ENCODE measurements at places on chromosomes 3 and 15.

- DNase-seq: no peak
Observed at GRCh38 chr3:139654637-139655365, 23.0 kb downstream of the NMNAT3 start.

GRCh38 chr3:13608969-13609725 lies 60.2 kb downstream of the FBLN2 start:
- no peak for DNase-seq

- DNase-seq: no peak
Observed at GRCh38 chr3:128496019-128496601, 3.1 kb upstream of the GATA2 start.

GRCh38 chr3:47586746-47587145 lies 8.1 kb upstream of the CSPG5 start:
- no peak for DNase-seq

GRCh38 chr3:183265157-183265642 lies 12.1 kb downstream of the B3GNT5 start:
- DNase-seq: no peak

GRCh38 chr3:11476735-11477144 lies 167.0 kb downstream of the VGLL4 start:
- no peak for DNase-seq

GRCh38 chr3:42539871-42540714 lies 37.6 kb downstream of the VIPR1 start:
- no peak for DNase-seq

- DNase-seq: no peak
Observed at GRCh38 chr3:81245043-81245442, 516.4 kb downstream of the GBE1 start.
